ENCODE measurements at places on chromosomes 7 and 10.

- DNase-seq, result no peak
Observed at GRCh38 chr10:31000867-31001266, 30.8 kb downstream of the ZNF438 start.

DNA sequence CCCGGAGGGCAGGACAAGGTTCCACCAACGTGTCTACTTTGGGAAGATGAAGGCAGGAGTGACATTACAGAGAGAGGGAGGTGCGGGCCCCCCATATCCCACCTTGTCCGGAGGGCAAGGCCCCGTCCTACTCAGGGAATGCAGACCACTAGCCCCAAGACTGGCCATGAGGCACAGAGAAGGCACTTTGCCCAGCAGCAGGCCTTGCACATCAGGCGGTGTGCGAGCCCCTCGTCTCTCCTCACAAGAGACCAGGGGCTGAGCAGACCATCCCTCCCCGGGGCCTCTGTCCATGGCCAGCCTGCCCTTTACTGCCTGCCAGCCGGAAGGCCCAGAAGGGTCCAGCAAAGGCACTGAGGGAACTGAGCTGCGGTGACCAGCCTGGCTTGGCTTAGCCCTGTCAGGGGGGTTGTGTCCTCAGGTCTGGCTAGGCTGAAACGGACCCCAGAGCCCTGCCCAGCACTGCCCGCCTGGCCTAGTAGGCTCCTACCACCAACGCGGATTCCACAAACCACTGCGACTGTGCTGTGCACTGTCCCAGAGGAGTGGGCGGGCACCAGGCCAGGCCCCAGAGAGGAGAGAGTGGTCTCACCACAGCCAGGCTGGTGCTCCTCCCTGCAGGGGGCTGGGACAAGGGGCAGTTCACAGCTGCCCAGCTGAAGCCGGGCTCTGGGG, 16.7 kb downstream of the CAMK2B start:
- no peak for DNase-seq

GRCh38 chr10:99235658-99236626, at the start of gene HPSE2:
HPSE2 (minus strand) TSS chr10:99235852.
- DNase-seq, result no peak

DNA sequence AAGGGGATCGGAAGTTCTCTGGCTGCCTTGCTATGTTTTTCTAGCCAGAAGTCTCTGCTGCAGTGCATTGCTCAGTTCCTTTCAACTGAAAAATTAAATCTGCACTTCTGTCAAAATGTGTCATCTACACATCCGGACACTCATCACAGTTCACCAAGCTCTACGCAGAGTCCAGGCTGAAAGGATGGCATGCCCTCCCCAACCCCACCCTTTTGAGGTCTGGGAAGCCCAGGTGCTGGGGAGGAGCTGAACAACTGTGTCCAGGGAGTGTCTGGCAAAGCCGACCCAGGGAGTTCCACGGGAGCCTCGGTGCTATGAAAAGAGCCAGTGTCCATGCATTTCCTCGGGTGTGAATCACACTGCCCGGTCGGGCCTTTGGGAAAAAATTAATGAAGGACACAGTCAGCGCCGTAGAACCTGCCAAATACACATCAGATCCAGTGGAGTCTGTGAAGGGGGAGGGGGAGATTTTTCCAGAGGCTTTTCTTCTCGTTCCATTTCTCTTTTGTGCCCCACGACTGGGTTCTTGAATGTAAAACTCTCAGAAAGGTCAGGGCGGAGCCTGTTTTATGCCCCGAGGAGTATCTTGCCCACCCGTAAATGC, 757 bp upstream of the PALS2 start:
- DNase-seq, result peak; percentile 17

- DNase-seq, result no peak
Observed at GRCh38 chr10:128095027-128095752, 31.0 kb downstream of the MKI67 start.

GRCh38 chr7:3064067-3064466, 20.4 kb upstream of the CARD11 start:
- DNase-seq, result no peak

DNA sequence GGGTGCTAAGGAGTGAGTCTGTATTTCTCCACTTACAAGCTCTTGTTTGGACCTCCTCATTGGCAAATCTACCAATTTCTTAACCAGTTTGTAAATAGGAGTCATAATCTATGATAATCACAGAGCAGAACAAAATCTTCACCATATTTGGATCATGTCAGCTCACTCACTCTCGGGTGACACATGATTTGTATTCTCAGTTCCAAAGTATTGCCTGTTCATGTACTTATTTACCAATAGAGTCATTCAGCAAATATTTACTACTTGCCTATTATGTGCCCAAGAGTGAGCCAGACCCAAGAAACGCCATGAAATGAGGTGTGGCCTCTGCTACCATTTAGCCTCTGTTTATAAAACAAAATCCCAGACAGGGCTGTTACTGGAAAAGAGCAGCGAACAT, 114.8 kb downstream of the TSPAN12 start:
- no peak for DNase-seq

- no peak for DNase-seq
Observed at GRCh38 chr7:30775992-30776391, 4.8 kb downstream of the MINDY4 start.

DNA sequence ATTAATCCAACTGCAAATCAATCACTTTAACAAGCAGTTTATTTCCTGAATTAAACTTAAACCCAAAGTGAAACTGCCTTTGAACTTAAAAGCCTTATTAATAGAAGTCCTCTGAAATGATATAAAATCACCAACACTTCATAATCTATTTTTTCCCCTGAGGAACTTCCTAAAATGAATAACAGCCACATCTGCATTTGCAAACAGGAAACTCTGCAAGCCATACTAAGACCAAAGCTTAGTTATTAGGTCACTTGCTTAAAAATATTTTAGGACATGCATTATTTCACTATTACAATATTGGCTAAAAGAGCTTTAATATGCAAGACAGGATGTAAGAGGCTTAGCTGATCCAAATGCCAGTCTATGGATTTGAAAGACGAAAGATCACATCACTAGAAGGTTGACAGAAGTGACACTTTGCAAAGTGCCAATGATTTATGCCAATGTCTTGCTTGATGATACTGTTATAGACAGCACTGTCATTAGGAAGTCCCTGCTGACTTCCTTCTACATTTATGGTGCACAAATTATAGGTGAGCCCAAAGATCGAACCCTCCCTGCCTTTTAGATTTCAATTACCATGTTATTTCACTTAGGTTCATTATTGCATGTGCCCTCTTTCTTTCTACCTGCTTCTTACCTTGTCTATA, 99.9 kb upstream of the SKAP2 start:
- DNase-seq, result no peak

GRCh38 chr7:122070834-122071233, 73.2 kb downstream of the AASS start:
- DNase-seq, result no peak

DNA sequence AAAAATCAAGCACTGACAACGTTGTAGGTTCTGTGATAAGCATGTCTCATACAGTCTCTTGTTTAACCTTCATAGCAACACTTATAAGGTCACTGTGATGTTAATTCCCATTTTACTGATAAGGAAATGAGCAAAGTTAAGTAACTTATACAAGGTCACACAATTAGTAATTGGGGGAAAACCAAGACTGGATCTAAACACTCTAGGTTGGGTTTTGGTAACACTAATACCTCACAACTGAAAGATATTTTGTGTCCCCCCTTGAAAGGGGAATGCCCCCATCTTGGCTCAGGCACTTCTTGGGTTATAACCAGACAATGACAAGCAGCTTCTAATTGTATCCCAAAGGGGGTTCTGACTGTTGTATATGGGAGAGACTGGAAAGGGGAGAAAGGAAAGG, 36.0 kb upstream of the ABCB4 start:
- no peak for DNase-seq

DNA sequence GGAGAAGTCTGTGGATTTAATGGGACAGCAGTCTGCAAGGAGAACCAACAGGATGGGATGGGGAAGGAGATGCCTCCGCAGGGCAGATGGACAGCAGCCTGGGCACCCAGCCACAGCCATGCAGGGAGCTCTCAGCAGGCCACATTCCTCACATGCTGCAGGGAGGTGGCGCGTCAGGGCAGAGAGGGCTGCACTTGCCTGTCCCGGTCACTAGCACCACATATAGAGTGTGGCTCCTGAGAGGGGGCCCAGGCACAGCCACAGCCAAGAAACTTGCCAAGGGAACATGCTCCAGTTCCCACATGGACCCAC, 86.8 kb upstream of the ZMIZ1 start:
- DNase-seq, result no peak

DNA sequence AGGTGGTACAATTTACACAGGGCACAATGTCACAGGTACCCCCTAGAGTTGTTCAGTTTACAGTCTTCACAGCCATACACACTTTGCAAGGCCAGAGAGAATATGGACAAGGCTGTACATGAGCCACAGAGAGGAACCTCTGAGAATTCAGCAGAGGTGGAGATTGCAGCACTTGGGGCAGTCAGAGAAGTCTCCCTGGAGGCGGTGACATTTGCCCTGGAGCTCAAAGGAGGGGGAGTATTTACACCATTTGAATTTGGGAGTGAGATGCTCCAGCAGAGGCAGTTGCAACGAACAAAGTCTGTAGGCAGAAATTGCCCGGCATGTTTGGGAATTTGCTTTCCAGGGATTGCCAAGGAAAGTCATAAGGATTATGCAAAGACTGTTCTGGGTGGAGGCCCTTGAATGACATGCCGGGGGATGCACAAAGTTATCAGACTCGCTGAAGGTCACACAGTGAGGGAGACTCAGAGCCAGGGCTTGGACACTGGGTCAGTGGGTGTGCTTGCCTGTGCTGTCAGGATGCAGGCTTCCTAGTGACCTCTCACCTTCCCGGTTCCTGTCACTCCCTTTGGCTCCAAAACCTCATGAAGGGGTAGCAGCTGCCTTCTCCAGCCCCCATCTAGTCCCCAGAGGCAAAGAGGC, 160.7 kb upstream of the PCBD1 start:
- DNase-seq, result no peak

DNA sequence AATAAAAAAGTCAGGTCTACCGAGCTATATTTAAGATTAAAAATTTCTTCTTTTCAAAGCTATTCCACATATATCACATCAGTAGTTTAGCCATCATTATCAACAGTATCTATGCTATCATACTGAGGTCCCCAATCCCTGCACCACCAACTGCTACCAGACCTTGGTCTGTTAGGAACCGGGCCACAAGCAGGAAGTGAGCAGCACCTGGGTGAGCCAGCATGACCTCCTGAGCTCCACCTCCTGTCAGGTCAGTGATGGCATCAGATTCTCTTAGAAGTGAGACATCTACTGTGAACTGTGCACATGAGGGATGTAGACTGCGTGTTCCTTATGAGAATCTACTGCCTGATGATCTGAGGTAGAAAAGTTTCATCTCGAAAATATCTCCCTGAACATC, 632.1 kb upstream of the KCND2 start:
- no peak for DNase-seq

GRCh38 chr10:124674768-124675222, 69.4 kb downstream of the FAM53B start:
- DNase-seq, result no peak

DNA sequence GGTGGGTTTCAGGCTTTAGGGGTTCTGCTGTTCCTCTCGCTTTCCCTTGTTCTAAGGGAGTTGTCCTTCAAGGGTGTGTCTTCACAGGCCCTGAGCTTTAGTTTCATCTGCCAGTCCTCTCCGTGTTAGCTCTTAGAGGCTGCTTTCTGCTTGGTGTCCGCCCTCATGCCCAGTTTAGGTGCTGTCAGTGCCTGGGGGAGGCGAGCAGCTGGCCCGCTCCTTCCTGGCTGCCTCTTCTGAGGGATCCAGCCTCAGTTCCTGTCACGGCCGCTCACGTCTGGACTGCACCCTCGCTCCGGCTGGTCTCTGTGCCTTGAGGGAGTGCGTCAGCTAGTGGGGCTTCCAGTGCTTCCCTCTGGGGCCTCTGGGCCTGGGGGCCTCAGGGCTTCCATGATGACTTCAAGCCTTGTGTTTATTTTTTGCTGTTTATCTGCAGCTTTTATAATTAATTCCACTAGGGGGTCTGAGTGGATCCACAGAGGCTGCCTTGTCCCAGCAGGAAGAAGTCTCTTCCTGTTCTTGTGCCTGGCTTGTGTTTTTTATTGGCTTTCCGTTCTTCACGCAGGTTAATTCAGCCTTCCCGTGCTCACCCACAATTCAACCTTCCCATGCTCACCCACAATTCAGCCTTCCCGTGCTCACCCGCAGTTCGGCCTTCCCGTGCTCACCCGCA, 33.0 kb downstream of the WDR37 start:
- no peak for DNase-seq

GRCh38 chr7:138125119-138125518, 48.9 kb downstream of the AKR1D1 start:
- no peak for DNase-seq

- DNase-seq, result no peak
Observed at GRCh38 chr7:116552602-116553001, 27.8 kb downstream of the CAV1 start.

DNA sequence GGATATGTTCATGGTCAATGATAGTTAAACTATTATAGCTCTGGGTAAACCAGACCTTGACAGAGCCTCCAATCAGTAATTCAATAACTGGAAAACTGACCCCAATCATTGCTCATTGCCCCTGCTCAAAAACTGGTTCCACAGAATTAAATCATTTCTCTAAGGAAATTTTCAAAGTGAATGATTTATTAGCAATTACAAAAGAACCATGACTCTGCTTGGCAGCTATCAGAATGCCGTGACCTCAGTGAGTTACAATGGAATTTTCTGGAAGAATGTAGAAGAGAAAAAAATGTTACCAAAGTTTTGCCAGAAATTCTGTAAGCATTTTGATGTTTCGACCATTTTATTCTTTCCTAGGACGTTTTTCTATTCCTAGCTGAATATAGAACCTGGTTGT, 106.8 kb upstream of the APBB1IP start:
- no peak for DNase-seq

DNA sequence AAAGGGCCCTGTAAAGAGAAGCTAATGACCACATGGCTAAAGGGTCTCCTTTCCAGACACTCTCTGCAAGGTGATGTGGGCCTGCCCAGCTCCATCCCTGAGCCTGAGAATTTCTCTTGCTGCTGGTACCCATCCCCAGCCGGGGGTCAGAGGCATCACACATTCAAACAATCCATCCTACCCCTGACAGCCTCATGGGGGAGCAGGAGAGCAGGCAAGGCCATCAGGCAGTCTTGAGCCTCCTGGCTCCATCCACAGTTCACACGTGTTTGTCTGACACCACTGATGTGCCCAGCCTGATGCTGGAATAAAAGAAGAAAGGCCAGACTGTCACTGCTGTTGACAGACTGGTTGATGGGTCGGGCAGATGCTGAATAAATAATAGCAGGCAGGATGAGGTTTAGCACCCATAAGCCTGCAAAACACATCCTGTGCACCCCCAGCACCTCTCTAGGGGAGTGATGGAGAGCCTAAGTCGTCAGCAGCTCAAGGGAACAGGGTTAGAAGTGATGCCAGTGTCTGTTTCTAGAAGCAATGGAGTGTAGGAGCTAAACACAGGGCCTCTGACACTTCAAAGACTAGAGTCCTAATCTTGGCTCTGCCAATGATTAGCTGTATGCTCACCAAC, 43.5 kb downstream of the TLL2 start:
- peak; percentile 32 for DNase-seq

GRCh38 chr7:155462163-155462735, 4.3 kb downstream of the EN2 start:
- DNase-seq, result no peak

- DNase-seq, result no peak
Observed at GRCh38 chr10:104391969-104392296, 38.3 kb downstream of the CFAP58 start.

Data from SHP77 treated with DMSO at 0.1 percent for 48 hours (cell line).